ENCODE measurements at places on chromosomes 3 and 15.

- DNase-seq, result no peak
Observed at GRCh38 chr15:99965376-99965775, 232.1 kb upstream of the LYSMD4 start.

DNA sequence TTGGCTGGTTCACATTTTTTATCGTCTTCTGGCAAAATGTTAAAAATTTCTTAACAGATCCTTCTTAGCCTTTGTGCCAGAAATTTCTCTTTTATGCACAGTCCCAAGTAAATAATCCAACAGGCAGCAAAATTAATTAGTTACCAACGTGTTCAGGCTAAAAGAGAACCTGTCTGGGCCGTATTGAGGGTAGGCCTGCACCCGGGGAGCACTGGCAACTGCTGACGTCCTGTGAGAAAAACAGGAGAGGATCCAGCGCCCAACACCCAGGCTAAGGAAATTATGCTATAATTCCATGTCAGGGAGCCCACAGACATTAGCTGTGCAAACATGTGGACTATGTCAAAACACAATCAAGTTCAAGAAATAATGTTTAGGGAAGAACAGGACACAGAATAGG is 30.7 kb upstream of the CSTA start:
- no peak for DNase-seq

DNA sequence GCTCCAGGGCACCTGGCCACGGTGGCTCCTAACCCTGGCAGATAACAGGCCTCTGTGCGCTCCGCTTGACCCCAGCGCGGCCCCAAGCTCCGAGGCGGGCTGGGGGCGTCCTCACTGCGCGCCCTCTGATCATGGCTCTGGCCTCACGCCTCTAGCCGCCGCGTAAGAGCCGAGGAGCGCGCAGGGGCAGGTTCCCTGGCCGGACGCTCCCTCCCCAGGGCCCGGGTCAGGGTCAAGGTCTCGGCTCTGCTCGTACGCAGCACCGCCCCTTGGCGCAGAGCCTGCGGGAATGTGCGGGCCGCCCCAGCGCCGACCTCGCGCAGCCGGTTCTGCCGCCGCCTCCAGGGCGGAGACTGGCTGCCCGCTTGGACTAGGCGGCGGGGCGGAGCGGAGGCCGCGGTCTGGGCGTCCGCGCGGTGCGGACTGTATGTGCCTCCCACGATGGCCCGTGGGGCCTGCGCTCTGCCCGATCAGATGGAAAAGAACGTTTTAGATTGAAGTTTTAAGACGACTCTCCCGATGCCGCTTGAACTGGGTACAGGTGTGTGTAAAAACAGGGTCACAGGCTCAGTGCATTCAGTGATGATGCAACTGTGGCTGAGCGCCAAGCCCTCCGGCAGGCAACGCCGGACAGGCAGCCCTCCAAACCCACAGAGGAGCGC is 40.8 kb downstream of the CHST14 start:
- peak; percentile 33 for DNase-seq

GRCh38 chr3:53730576-53730975 is 115.6 kb downstream of the CHDH start:
- DNase-seq, result peak; percentile 27

- DNase-seq, result no peak
Observed at GRCh38 chr15:79989183-79989582, 18.2 kb upstream of the BCL2A1 start.

- DNase-seq, result no peak
Observed at GRCh38 chr3:60609446-60609845, 641.8 kb downstream of the FHIT start.

- no peak for DNase-seq
Observed at GRCh38 chr3:69294014-69294766, 91.7 kb downstream of the FRMD4B start.

GRCh38 chr3:78351334-78351733 is 1311.4 kb downstream of the ROBO2 start:
- DNase-seq, result no peak

- no peak for DNase-seq
Observed at GRCh38 chr3:186421946-186422345, 59.9 kb upstream of the DGKG start.

DNA sequence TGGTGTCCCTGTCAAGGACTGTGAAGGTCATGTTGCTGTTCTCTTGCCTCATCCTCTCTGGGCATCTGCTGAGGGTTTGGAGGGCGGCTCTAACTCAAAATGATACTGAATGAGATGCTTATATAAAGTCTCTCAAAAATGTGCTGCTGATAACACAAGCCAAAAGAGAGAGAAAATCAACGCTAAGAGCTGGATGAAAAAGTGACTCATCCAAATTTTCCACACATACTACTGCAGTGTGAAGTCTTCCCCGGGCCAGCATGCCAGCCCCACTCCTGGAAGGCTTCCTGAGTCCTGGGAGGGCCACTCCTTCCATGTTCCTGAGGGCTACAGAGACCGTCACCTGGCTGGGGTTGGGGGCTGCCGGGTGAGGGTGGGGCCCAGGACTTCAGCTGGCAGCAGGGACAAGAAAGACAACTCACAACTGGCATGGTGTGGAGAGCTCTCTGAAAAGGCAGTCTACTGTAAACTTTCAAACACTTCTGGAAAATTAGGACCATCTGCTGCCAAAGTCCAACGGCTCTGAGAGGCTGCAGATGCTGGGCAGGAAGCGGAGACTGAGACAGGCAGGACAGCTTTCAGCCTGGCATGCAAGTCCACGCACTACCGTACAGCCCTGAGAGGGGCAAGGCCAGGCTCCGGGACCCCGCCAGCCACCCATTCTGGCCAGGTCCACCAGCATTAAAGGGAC is 200.3 kb downstream of the ADAMTS17 start:
- no peak for DNase-seq

DNA sequence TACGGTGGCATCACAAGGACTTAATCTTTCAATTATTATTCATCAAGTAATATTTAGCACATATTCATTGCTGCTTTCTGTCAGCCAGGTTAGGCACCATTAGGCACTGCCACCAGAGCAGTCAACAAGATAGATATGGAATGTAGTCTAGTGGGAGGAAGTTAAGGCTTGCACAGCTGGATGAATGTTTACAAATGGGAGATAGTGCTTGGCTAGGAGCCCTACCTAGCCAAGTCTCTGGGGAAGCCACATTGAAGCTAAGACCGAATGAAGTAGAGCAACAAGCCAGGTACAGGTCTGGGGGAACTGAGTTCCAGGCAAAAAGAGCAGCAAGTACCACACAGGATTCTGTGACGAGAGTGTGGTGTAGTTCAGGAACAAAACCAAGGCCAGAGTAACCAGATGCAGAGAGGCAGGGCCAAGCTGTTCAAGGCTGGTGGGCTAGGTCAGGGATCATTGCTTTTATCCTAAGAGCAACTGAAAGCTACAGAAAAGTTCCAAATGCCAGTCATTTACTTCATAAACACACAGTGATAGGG is 33.4 kb upstream of the SCAANT1 start:
- DNase-seq, result no peak

- no peak for DNase-seq
Observed at GRCh38 chr15:101502572-101503295, 13.2 kb upstream of the PCSK6 start.

GRCh38 chr3:98807011-98807410 is 43.9 kb downstream of the ST3GAL6 start:
- no peak for DNase-seq

DNA sequence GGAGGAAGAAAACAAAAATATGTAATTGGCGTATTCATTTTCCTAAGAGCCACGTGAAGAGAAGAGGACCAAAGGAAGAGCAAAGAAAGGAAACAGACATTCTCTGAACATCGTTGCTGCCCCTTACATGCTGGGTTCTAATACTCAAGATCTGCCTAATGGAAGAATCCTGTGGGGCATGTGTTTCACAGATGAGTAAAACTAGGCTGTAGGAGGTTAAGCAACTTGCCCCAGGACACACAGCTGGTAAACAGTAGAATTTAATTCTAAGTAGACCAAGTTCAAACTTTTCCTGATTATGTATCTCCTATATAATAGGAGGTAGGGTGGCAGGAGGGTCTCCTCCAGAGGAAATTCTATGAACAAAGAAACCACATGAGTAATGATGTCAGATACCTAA is 106.1 kb upstream of the TNFAIP8L3 start:
- no peak for DNase-seq

DNA sequence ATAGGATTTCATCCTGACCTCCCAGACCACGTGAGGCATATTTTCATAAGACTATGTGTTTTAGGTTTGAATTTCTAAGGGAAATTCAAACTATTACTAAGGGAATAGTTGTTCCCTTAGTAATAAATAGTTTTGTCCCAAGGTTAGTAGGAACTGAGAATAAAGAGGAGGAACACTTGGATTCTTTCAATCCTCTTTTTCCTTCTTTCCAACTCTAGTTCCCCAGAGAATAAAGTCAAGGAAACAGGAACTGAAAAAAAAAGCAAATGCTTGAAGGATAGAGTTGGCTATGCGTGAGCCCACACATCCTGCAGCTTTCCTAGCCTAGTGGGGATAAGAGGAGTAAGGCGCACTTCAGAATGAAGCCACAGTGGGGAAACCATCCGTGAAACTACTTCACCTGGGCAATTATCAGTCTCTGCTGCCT is 312.1 kb upstream of the TGFBR2 start:
- DNase-seq, result no peak

DNA sequence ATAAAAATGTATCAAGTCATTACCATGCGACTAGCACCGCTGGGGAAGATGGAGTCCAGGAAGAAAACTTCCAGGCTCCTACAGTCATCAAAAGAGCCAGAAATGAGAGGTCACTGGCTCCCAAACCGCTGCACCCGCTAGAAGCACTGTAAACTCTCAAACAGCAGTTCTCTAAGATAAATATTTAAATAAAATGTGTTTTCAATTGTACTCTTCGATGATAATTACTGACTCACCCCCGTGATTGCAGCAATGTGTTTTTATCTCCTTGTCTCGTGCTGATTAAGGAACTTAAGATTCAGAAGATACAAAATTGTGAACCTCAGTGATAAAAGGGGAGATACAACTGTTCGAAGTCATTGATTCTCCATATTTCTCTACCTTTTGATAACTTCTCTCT is 45.8 kb upstream of the FOXP1 start:
- DNase-seq, result no peak

DNA sequence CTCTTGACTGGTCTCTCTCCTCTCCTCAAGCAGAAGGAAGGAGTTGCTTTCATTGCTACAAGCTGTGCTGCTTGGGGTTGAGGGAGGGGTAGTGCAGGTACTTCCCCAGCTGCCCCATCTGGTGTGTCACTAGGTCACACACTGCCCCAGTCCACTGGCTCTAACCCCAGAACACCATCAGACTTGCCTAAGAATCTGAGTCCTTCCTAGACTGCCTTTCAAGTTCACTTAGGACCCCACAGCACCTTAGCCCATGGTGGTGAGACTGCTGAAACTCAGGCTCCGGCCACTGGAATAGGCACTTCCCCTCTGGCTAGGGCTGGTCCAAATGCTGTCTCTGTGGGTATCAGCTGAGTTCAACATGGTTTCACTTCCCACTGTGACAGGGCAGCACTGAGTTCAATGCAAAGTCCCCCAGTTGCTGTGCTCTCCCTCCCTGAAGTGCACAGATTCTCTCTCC is 279.7 kb upstream of the GOLGA6L4 start:
- no peak for DNase-seq

DNA sequence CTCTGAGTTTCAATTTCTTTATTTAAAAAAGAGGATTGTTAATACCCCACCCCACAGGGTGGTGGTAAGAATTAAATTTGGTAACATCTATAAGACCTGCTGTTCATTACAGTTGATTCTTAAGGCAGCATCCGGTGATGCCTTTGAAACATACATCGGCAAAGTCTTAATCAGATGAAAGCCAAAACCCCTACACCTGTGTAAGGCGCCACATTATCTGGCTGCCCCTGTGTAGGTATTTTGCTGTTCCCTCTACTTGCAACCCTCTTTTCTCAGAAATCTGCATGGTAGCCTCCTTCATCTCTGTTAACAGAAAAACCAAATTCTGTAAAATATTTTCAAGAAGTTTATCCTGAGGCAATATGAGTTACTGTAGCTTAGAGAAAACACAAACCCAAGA is 90.0 kb downstream of the ST6GAL1 start:
- DNase-seq, result no peak

GRCh38 chr3:78410077-78410476 is 1357.7 kb downstream of the ROBO1 start:
- DNase-seq, result no peak

GRCh38 chr15:40425681-40426080 is 15.1 kb upstream of the BAHD1 start:
- DNase-seq, result no peak

- DNase-seq, result no peak
Observed at GRCh38 chr3:148697306-148698189, at the start of gene AGTR1. AGTR1 (plus strand) TSS chr3:148697903; CDS start chr3:148741036, 43,133 bp downstream.

DNA sequence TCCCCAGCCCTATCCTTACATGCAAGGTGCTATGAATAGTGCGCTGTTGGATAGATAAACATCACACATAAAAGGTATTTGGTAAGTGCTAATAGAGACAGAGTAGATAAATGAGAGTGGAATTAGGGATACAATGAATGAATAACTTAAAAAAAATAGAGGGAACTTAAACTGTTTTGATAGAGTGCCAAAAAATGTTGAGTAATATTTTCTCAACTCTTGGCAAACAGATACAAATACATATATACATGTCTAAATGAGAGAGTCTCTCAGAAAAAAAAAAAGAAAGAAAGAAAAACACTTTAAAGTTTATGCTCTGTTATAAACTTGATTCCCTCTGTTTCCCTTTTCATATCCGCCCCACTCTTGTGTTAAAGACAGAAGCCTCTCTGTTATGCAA is 667.4 kb downstream of the ROBO2 start:
- no peak for DNase-seq

DNA sequence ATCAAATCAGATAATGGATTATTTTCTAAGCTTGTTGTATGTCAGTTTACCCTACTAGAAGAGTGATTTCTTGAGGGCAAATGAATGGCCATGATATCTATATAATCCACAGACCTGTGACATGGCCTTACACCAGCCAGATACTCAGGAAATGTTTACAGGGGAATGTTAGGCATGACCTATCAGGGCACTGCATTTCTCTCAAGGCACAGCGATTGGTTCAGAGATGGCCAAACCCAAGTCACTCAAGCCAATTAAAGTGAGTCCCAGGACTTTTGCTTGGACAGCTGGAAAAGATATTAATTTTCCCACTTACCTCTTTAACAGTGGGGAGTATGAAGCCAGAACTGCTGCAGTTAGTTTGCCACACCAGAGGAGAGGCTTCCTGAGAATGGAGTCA is 28.7 kb upstream of the GATA2 start:
- DNase-seq, result no peak

DNA sequence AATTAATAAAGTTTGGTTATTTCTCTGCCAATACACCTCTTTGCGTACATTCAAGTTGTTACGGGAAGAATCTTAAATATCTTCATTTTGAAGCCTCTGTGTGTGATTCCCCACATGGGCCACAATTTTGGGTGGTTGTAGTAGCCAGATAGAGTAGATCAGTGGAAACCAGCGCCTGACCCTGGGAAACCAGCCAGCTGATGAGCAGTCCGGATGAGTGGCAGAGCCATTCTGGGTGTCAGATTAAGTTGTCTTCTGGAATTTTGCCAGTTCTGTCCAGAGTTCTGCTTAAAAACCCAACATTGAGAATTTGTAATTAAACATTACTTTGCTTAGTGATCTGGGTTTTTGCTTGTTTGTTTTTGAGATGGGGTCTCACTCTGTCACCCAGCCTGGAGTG is 49.7 kb downstream of the MRPS25 start:
- peak; percentile 31 for DNase-seq

- DNase-seq, result no peak
Observed at GRCh38 chr3:186121968-186122367, 13.1 kb upstream of the ETV5 start.
